ENCODE measurements at places on chromosomes 6 and 20. TPM values are rescaled to one million over a fixed set of nuclear protein-coding genes. Genes with fewer than 3 reads are reported as not detected.

The MACROD2 gene
- 2.8 TPM for total RNA-seq

- peaks cover 15% of the 10 kb centered on the region for H3K4me1 ChIP-seq
- no peak overlapping the region for H3K4me3 ChIP-seq
- no peak overlapping the region for H3K27ac ChIP-seq
- H3K36me3 ChIP-seq, result no peaks in the 10 kb centered on the region
- H3K27me3 ChIP-seq, result no peaks in the 10 kb centered on the region
Observed at GRCh38 chr6:119676961-119677360, 327.4 kb upstream of the MAN1A1 start.

DNA sequence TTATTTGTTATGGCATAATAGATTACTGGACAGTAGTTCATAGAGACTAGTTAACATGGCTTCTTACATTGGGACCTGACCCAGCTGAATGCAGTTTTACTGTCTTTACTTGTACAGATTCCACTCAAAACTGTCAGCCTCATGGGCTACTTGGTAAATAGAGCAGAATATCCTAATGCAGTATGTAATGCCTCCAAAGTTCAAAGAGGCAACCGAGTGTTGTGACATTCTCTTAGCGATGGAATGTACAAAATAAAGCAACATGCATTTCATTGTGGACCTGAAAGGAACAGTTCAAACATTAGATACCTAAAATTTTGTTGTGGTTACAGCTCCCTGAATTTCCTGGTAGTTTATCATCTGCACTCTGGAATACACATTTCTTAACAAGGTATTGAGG lies 29.1 kb upstream of the RGS17 start:
- no peak overlapping the region for H3K27ac ChIP-seq
- DNase-seq, result no peak

DNA sequence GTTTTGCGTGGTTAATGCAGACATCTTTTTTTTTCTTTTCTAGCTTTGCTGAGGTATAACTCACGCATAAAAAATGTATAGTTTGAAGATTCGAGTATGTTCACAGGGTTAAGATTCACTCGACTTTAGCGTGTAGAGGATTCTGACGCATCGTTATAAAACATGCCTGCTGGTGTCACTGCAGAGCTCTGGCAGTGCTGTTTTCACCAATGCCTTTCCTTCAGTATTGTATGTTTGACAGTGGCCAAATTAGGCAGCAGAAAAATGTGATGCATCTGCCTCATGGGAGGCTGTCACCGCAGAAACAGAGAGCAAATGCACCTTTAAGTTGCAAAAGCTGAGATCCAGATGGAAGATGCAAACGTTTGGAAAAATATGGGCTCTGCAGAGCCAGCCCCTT lies 18.0 kb upstream of the SIRPB2 start:
- H3K27ac ChIP-seq, result no peak overlapping the region
- H3K4me1 ChIP-seq, result no peaks in the 10 kb centered on the region
- no peaks in the 10 kb centered on the region for H3K27me3 ChIP-seq
- peak; percentile 45 for DNase-seq
- no peaks in the 10 kb centered on the region for H3K36me3 ChIP-seq
- no peak overlapping the region for H3K4me3 ChIP-seq

DNA sequence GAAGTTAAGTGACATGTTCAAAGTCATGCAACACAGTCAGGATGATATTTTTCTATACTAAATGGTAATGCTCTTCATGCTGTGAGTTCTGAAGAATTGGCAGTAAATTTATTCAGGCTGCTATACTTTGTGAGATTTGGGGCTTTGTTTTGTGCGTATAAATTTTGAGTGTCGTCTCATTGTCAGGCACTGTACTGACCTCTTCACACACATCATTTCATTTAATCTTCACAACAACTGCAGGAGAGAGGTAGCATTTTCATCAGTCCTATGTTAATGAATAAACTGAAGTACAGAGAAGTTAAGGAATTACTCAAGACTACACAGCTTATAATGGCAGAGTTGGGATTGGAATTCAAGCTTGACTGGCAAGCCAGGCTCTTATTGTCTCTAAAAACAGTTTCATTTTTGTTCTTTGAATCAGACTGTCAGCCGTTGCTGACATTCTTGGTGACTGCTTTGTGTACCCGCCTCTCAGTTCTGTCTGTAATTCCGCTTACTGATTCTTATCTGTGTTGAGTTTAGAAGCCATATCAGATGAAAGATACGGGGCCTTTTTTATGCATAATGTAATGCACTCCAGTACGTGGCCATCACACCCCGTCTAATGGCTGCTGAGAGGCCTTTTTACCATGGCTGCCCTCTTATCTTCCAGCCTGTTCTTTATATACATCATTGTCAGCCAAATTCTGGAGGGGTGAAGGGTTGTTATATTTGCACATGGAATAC lies 274.9 kb downstream of the UTRN start:
- H3K4me3 ChIP-seq, result no peak overlapping the region
- H3K4me1 ChIP-seq, result no peaks in the 10 kb centered on the region
- H3K27me3 ChIP-seq, result no peaks in the 10 kb centered on the region
- H3K36me3 ChIP-seq, result peaks cover 5% of the 10 kb centered on the region
- no peak for DNase-seq
- H3K27ac ChIP-seq, result no peak overlapping the region

The ENPP4 gene
- 4.4 TPM for total RNA-seq

GRCh38 chr20:582204-582603 lies 27.9 kb downstream of the TCF15 start:
- H3K36me3 ChIP-seq, result no peaks in the 10 kb centered on the region
- H3K27me3 ChIP-seq, result no peaks in the 10 kb centered on the region
- no peaks in the 10 kb centered on the region for H3K4me1 ChIP-seq
- DNase-seq, result no peak

GRCh38 chr20:45085289-45085688 lies 15.6 kb downstream of the KCNS1 start:
- H3K27ac ChIP-seq, result no peak overlapping the region
- no peaks in the 10 kb centered on the region for H3K27me3 ChIP-seq
- no peak for DNase-seq
- no peaks in the 10 kb centered on the region for H3K36me3 ChIP-seq
- H3K4me1 ChIP-seq, result peaks cover 6% of the 10 kb centered on the region
